ENCODE measurements at places on chromosomes 1 and 21.

- no peak for DNase-seq
Observed at GRCh38 chr1:209583408-209583807, at the start of gene CAMK1G. CAMK1G (plus strand) TSS chr1:209583714; CDS start chr1:209594984, 11,270 bp downstream.

- DNase-seq: no peak
Observed at GRCh38 chr21:35770101-35770945, 290.0 kb downstream of the SETD4 start.

- DNase-seq: no peak
Observed at GRCh38 chr1:54989473-54989872, 9.0 kb downstream of the TMEM61 start.

DNA sequence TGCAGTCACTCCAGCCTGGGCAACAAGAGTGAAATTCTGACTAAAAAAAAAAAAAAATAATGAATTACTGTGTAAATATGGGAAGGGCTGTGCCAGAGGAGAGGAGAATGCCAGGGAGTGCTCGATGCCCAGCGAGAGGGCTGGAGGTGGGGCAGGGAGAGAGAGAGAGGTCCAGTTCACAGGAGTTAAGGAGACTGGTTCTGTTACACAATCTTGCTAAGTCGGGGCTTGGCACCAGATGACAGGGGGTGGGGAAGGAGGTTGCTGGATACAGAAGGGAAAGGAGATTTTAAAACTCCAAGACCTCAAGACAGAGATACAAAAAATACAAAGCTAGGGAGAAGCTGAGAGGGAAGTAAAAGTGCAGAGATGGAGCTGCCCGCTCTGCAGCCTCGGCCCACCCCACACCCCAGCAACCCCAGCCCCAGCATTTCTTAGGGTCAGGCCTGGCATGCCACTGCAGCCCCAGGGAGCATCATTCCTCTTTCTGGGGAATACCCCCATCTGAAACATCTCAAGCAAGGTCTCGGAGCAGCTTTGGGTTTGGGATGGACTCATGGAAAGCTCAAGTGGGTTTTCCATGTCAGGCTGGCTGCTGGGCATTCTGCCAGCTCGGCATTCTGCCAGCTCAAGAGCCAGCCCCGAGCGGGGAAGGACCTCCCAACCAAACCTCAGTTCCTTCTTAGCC is 991 bp downstream of the SELENBP1 start:
- no peak for DNase-seq

DNA sequence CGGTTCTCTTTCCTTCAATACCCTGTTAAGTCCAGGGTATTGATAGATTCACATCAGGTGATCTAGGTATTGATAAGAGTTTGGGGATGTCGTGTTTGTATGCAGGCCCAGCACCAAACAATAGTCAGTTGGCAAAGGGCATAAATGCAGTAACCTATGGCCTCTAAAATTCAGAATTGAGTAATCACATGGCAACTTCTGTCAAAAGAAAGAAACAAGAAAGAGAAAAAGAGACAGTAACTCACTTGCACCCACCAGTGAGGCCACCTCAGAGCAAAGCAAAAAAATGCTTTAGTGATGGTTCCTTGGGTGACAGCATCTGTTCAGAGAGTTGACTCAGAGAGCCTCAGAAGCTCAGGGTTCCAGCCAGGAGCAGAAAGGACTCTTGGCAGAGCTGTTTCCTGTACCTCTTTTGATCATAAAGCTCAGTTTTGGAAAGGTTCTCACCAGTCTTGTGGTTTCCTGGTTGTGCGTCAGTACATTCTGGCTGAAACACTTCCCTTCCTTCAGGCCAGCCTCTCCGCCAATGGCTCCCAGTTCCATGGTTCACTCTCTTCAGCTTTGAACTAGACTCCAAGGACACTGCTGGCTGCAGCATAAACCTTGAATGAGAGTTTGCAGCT is 70.1 kb upstream of the GORAB start:
- DNase-seq: no peak

- no peak for DNase-seq
Observed at GRCh38 chr1:35646043-35646442, 4.7 kb upstream of the PSMB2 start.

GRCh38 chr1:12346483-12347151 is 116.8 kb downstream of the VPS13D start:
- no peak for DNase-seq

DNA sequence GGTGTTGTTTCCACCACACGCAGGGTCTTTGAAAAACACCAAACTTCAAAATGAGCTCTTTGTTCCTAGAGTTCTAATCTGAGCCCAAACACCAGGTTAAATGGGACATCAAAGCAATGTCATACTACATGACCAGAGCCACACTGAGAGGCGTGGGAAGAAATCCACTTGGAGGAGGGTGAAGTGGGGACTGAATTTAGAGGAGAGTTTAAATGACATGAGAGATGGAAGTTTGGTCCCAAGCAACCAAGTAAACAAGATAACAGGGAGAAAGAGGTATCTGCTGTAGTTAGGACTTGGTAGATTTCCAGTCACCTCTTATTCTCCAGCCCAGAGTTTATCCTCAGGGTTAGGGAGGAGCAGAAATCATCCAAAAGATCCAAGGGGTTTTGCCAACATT is 290.9 kb upstream of the FAM78B start:
- DNase-seq: no peak

GRCh38 chr1:177355575-177355974 is 184.8 kb downstream of the BRINP2 start:
- DNase-seq: no peak

DNA sequence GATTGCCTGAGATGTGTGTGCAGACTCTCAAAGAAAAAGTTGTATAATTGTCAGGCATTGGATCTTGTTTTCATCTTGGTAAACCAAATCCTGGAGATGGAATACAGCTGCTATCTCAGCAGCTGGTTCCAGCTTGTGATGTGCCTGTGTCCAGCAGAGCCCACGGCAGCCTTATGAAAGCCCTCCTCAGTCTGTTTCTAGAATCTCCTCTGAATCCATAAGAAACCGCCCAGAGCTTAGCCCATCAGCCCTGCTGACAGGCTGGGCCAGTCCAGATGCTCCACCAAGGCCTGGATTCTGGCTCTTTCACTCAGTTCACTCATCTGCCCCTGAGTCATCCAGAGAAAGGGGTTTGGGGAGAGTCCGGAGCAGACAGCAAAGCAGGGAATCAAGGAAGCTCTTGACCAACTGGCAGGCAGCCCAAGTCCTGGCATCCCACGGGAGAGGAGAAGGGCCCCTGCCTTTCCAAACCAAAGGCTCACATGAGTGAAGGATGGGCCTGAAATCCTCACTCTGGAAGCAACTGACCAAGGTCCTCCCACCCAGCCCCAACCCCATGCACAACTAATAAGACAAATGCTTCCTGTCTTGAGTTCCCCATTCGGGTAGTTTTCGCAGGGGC is 45.7 kb downstream of the NAV1 start:
- DNase-seq: no peak

- no peak for DNase-seq
Observed at GRCh38 chr1:67815303-67816094, 17.8 kb downstream of the GNG12 start.

DNA sequence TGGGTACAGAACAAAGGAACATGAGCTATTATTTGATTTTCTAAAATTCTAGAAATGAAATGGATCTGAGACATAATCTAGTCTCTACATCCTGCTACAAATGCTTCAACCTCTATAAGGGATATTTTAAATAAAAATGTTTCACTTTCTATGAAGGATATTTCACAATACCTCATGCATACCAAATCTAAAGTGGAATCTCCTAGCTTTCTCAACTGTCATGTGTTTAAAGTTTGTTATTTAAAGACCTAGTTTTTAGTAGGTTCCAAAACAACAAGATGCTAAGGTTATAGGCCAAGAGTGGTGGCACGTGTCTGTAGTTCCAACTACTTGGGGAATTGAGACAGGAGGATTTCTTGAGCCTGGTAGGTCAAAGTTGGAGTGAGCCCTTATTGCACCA is 47.6 kb downstream of the KDM5B start:
- no peak for DNase-seq

- DNase-seq: no peak
Observed at GRCh38 chr21:23890652-23891051, 1716.6 kb downstream of the MRPL39 start.

- DNase-seq: no peak
Observed at GRCh38 chr1:65904681-65905083, 112.0 kb downstream of the PDE4B start.

Measured in stimulated activated CD8-positive, alpha-beta memory T cell treated with anti-CD3 and anti-CD28 coated beads, Interleukin-15, amount 100 ng/mL, for 4 hours (primary cell).